ENCODE measurements at places on chromosomes 3 and 15.

GRCh38 chr15:62887113-62887570 is 155.4 kb upstream of the TPM1 start:
- DNase-seq, result peak; percentile 82

DNA sequence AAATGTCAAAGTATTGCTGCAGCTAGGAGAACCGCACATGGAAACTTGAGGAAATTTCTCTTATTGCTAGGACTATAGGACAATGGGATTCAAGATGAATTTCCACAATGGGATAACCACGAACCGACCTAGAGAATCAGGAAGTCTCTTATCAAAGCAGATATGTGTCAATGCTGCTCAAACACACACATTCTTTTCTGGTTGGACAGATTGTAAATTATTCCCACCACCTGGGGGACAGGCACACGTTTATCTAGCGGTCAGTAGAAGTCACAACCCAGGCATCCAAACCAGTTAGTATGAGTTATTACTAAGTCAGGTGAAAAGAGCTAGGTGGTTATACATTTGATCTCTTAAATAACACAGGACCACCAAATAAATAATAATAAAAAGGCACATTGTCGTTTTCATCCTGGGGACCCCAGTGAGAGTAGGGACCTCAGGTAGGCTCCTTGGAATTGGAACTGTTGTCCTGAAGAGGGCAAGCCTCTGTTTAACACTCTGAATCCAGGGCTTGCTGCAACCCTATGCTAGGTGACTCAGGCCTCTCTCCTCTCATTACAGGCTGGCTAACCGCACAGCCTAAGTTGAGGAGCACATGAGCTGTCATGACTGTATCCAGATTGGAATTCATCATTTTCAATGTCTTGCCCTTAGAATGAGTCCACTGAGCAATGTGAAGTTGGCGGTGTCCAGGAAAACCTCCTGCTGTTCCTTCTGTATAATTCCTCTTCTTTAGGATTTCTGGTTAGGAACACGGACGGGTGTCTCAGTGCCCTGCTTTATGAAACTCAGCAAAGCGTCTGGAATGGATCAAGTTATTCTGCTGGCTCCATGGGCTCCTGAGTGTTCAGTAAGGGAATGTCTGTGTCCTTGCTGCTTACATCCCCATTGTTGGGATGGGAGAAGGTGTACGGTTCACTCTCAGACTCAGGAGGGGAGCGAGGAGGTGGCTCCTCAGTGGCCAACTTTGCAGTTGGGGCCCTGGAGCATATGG is 59.0 kb downstream of the CLEC3B start:
- no peak for DNase-seq

DNA sequence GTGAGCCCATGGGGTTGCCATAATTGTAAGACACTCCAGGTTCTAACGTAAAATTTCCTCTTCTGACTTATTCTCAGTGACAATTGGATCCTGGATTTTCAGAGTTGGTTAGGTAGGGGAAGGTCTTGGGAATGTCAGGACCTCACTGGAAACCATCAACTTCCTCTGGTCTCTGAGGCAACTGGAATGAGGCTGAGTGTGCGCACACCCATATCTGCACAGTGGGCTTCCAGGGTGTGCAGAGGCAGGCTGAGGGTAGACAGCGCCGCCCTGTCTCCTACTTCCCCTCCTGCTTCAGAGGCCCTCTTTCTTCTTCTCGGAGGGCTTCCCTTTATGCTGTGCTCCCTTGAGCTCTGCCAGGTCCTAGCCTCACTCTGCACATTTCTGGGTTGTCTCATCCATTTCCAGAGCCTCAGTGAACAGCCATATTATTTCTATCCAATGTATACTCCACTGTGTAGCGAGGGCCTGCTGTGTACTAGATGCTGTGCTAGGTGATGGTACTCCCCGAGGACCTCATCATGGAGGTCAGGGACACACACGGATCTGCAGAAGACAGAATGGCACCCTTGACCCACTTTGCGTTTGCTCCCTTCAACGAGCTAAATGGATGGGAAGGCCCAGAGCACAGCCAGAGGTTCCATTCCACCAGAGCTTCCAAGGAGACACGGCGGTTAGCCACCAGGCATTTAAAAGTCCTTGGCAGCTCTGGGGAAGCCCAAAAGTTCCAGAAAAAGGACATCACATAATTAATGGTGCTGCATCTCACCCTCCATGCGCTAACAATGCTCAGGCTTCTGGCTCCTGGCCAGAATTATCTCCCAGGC is 18.3 kb downstream of the ACAA1 start:
- DNase-seq, result no peak

DNA sequence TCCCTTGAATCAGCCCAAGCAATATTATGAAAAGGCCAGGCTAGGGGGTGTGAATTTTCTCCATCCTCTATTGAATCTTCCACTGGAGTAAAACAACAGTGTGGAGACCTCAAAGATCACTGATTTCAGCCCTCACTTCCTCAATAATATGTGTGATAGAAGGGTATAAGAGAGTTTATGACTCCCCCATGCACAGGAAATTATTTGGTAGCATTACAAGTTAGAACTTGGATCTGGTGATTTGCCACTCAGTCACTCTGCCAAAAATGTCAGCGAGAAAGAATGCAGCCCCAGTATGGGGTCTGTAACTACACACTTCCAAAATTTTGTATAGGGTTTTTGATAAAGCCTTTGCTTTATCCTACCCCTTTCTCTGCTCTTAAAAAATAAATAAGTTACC is 81.0 kb upstream of the KCNMB2 start:
- peak; percentile 57 for DNase-seq

Data from muscle of arm (tissue), 14 donors.